WTC11 (cell line): ENCODE measurements at places on chromosomes 5 and 9.

DNA sequence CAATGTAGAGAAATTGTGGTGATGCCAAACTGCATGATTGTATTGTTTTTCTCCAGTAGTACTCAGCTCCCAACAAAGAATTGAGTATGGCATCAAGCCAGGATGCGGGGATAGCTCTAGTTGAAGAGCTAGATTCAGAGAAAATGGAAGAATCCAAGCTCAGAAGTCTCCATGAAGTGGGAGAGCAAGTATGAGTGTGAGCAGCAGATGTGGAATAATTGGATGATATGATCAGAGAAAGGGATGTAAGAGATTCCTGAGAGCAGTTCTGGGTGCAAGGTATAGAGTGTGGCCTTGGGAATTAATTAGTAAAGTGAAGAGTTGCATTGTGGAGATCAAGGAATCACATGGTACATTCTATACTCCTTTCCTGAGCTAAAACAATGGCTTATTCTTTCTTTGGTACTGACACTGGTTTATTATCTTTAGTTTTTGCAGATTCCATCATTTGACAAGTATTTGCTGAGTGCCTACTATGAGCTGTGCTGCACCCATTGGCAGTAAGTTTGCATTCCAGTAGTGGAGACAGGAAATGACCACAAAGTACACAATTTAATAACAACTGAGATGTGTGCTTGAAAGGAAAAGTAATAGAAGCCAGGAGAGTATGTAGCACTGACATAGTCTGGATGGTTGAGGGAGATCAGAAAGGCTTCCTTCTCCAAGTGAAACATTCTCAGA, 177.1 kb downstream of the CPLANE1 start:
- DNase-seq = no peak

GRCh38 chr5:96476654-96477053, 43.6 kb upstream of the PCSK1 start:
- DNase-seq = no peak

DNA sequence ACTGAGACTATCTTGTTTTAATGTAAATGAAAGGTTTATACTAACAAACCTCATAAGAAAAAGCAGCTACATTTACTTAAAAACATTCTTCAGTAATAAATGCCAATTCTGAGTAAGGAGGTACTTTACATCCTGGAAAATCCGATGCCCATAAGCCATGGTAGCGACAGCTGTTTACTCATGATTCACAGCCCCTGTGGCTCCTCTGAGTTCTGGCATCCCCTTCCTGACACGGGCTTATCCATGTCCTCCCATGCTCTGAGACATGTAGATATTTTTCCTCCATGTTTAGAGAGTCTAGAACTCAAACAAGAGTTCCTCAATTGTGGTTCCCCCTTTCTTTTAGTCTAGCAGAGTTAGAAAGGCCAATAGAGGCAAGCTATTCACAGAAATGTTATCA, 63.1 kb upstream of the DEPDC1B start:
- DNase-seq = no peak

DNA sequence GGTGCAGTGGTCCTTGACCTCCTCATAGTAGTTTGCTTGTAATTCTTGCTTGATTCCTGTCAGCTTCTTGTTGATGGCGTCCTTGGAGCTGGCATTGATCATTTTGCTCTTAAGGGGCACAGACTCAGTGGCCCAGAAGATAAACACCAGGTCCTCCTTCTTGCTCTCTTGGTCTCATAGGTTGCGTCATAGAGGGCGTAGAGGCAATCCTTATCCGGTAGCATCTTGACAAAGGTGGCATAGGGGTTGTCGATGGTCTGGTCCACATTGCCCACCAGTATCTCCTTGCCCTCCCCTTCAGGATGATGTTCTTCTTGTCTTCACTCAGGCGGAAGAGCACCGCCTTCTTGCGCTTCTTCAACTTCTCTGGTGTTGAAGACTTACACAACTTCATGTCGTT, 19.2 kb downstream of the CCDC125 start:
- DNase-seq = no peak

GRCh38 chr5:133430095-133430494, 182.2 kb downstream of the FSTL4 start:
- no peak for DNase-seq

DNA sequence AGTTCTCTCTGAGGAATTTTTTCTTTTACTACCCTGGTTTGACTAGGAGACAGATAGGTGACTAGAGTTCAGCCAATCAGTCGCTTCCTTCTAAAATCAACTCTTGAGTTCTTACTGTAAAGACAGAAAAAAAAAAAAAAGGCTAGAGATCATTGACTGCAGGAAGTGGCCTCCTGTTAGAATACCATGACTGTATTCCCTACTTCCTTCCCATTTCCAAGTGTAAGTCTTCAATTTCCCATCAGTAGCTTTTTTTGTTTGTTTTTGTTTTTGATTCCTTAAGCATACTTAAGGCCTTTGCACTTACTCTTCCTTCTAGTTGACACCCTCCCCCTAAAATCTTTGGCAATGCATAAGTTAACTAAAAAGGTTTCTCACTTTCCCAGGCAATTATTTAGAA, 154.3 kb downstream of the HMHB1 start:
- no peak for DNase-seq

DNA sequence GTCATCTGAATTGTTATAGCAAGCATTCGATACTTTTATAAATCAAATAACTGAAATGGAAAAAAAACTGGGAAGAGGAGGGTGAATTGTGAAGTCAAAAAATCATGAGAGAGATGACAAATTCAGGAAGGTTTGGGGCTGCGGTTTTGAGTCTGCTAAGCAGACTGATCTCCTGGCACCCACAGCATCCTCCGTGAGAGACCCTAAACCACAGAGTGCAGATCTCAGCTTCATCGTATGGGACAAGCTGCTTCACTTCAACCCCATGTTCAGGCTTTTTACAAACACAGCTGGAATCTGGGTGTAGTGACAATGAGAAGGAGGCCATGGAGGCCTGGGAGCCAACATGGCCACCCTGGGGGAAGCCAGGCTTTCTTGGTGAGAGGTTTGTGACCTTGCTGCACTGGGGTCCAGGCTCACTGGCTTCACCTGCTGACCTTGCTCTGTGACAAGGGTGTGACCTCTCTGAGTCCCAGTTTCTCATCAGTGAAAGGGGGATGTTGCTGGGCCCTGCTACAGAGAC, 19.4 kb downstream of the USP20 start:
- DNase-seq = no peak

DNA sequence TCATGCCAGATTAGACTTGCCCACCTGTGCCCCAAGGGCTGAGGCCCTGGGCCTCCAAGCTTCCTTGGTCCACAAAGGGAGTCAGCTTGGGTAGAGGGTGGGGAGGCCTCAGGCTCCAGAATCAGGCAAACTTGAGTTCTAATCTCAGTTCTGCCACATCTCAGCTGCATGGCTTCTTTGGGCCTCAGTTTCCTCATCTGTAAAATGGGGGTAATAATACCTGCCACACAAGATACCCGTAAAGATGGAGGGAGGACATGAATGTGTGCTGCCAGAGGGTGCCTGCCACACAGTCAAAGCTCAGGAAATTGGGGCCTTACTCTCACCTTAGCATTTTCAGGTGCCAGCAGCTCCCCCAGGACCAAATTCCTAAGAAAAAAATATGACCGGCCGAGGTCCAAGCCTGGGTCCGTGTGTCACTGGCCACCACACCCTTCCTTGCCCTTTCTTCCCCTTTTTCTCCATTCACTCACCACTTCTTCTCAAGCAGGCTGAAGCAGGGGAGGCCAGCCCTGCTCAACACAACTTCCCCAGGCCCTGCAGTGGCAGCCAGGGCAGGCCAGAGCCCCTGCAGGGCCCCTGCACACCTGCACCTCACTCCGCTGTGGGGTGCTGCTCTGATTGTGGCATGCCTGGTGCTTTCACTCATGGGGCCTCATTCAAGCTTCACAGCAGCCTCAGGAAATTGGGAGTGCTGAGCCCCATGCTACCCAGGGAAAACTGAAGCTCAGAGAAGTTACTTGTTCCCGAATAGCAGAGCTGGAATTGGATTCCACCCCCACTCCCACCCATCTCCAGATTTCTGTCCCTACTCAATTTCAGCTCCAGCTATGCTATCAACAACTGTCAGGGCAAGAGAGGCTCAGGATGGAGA, 3.9 kb downstream of the RGS14 start:
- DNase-seq = no peak

DNA sequence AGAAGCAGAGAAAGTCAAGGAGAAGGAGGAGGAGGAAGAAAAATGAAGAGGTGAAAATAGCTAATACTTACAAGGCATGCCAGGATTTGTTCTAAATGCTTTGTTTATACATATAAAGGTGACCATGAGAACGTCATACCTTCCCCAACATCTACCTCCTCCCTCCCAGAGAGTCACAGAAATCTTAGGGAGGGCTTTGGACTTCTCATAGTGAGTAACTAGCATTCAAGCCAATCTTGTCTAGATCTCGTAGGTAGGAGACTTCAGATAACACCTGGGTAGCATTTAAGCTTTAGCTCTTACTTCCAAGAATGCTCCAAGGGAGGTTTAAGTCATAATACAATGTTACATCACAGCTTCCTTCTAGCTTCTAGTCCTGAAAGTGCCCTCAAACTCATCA, 36.5 kb upstream of the GPBP1 start:
- no peak for DNase-seq

DNA sequence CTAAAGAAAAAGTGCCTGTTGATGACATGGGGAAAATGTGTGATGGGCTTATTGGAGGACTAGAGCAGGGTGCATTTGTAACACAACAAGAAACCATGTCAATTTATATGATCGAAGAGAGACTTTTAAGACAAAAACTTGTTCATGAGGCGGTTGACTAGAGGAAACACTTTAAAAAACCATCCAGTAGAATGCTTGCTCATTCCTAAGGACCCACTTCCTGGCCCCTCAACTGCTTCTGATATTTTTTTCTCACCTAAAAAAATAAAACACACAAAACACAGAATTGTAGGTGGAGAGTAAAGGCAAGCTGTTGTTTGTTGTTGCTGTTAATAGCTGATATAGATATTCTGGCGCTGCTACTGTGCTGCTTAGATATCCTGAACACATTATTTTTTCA, 50.6 kb downstream of the SPIN1 start:
- no peak for DNase-seq

DNA sequence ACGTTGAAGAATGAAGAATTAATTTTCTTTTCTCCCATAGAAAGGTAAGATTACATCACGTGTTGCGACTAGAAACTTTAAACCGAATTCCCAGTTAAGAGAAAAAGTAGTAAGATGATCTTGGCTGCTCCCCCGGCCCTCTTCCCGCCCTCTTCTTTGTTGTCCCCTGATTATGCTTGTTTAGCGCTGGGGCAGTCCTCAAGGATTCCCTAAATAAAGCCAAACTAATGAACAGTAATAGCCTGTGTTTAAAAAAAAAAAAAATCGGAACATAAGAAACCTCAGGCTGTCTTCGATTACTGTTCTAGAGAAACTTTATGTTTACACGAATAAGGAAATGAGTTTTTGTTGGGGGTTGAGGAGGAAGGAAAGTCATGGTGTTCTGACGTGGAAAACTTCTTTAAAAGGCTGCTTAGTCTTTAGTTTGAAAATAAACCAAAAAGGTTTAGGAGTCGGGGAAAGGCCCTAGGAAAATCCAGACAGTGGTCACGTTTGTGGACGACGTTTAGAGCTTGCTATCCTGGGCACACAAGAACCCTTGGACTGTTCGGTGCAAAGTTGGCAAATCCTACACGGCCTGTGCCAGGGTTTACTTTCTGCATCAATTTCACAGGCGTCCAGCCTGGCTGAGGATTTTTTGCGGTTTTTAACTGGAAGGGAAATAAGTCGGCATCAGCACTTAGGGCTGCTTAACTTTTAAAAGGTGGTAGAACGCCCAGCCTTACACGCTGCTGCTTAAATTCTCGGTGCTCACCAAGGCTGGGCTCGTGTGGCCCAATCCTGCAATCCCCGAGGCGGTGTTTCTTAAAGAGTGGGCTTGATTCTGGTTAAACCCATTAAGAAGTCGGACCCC, 1.1 kb upstream of the MAT2B start:
- DNase-seq = no peak
